ENCODE measurements at places on chromosomes 16 and 17.

DNA sequence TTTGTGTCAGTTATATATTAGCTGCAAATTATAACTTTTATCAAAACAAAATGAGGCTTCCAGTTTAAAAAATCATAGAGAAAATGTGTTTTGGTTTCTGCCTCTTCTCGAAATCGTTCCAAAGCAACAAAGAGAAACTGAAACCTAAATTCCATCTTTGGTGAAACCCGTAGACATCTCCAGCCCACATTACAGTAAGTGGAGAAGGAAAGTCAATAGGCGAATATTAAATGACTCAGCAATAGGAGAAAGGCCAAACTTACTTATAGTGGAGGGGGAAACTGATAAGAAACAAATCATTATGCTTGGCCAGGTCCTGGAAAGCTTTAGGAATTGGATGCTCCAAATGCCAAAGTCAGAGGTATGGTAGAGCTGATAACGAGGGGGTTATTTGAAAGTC is 103.0 kb upstream of the SHISA6 start:
- H3K4me3 ChIP-seq: 0 out of 2 replicates have a peak overlapping the region, but pooled peaks have one; percentile 24
- H3K27ac ChIP-seq: no peak overlapping the region
- no peaks in the 10 kb centered on the region for H3K36me3 ChIP-seq
- H3K4me1 ChIP-seq: no peaks in the 10 kb centered on the region

- H3K4me1 ChIP-seq: peaks cover 12% of the 10 kb centered on the region
- no peak overlapping the region for H3K4me3 ChIP-seq
- H3K36me3 ChIP-seq: no peaks in the 10 kb centered on the region
- H3K27ac ChIP-seq: no peak overlapping the region
- H3K27me3 ChIP-seq: no peaks in the 10 kb centered on the region
- no peak for DNase-seq
These were observed 4.8 kb downstream of the MAP2K3 start for GRCh38 chr17:21289175-21289901.

GRCh38 chr17:49995055-49995738 is at the start of gene DLX3:
Gene DLX3, minus strand, starts transcription at chr17:49995224. Its CDS starts 226 bp downstream, at chr17:49994998.
- peaks cover 91% of the 10 kb centered on the region for H3K27me3 ChIP-seq
- DNase-seq: no peak
- no peak within 1 kb of the TSS for H3K4me3 ChIP-seq
- H3K27ac ChIP-seq: no peak within 1 kb of the TSS
- H3K36me3 ChIP-seq: no peaks in the 10 kb centered on the region

DNA sequence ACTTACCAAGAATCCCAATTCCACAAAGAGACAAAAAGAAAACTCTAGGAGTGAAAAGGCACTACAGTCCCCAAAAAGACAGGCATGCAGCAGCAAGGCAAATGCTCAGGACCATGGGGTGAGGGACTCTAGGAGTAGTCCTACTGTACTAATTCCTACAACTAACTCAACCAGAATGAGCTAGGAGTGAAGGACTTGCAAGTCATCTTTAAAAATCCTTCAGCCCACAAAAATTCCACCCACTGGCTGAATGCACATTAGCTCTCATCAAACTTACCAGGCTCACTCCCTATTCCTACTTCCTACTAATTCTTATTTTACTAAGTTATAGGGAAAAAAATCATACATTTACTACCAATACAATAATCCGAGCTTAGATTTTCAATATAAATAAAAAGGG is 141.7 kb upstream of the C17orf78 start:
- no peak for DNase-seq
- no peaks in the 10 kb centered on the region for H3K4me1 ChIP-seq

DNA sequence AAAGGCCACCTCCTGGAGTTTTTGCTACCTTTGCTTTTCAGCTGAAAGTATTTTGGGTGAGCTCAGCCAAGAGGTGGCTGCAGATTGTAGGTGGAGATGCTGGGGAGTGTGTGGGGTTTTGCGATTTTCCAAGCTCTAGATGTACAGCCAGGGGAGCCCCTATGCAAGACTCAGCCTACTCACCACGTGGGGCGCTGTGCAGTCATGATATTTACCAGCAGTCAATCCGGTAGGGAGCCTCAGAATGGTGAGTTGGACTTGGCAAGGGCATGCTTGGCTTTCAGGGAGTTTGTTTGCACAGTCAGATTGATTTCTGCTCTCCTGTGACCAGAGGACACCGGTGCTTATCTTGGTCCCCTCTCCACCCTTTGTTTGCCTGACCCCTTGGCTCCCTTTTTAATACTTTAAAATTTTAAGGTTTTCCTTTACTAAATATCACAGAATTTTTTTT is 175.3 kb downstream of the UTP18 start:
- no peaks in the 10 kb centered on the region for H3K4me1 ChIP-seq
- no peaks in the 10 kb centered on the region for H3K27me3 ChIP-seq
- no peak for DNase-seq
- no peaks in the 10 kb centered on the region for H3K36me3 ChIP-seq
- no peak overlapping the region for H3K4me3 ChIP-seq
- H3K27ac ChIP-seq: no peak overlapping the region

- H3K27ac ChIP-seq: no peak overlapping the region
- no peaks in the 10 kb centered on the region for H3K27me3 ChIP-seq
These were observed 2.4 kb downstream of the JPT1 start for GRCh38 chr17:75151930-75152329.

- H3K27me3 ChIP-seq: no peaks in the 10 kb centered on the region
- no peaks in the 10 kb centered on the region for H3K4me1 ChIP-seq
- DNase-seq: no peak
- no peak overlapping the region for H3K4me3 ChIP-seq
These were observed 20.5 kb downstream of the PLCD3 start for GRCh38 chr17:45111850-45112249.

DNA sequence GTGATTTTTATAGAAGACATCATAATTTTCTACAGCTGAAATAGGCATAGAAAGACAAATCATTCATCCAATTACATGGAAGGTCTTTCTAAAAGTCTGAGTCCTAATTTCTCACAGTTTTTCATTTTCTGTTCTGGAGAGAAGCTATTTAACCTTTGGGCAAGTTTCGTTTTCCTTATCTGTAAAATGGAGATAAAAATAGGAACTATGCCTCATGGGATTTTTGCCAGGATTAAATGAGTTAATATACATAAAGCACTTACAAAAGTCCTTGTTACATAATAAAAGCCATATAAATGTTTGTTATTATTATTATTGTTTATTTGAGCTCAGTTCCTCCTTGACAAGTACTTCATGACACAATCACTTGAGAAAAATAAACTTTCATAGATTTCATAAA is 121.4 kb downstream of the SKAP1 start:
- no peak overlapping the region for H3K27ac ChIP-seq
- no peaks in the 10 kb centered on the region for H3K27me3 ChIP-seq
- H3K4me1 ChIP-seq: peaks cover 28% of the 10 kb centered on the region
- DNase-seq: no peak

- H3K4me3 ChIP-seq: no peak overlapping the region
- no peaks in the 10 kb centered on the region for H3K36me3 ChIP-seq
- H3K4me1 ChIP-seq: no peaks in the 10 kb centered on the region
- no peak for DNase-seq
These were observed 84.5 kb downstream of the SEC14L1 start for GRCh38 chr17:77225265-77225664.

DNA sequence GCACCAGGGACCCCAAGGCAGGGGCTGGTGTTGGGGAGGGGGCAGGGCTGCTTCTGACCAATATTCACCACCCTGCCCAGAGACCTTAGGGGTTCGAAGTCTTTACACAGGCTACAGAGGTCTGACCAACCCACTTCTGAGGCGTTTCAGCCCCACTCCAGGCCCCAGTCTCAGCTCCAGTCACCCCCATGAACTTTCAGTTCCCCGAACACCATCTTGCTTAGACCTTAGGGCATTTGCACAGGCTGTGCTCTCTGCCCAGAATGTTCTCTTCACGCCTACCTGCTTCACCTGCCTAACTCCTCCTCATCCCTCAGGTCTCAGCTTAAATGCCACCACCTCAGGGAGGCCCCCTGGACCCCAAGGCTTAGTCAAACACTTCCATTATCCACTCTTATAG is 25.8 kb upstream of the CPNE2 start:
- peaks cover 14% of the 10 kb centered on the region for H3K27me3 ChIP-seq
- H3K4me1 ChIP-seq: peaks cover 7% of the 10 kb centered on the region
- H3K36me3 ChIP-seq: no peaks in the 10 kb centered on the region
- no peak overlapping the region for H3K27ac ChIP-seq
